ENCODE measurements at places on chromosomes 5 and 9.

- DNase-seq, result no peak
Measured at GRCh38 chr9:124758061-124758460, 13.1 kb downstream of the NR6A1 start.

GRCh38 chr9:120344230-120344629, 235.7 kb downstream of the CDK5RAP2 start:
- no peak for DNase-seq

GRCh38 chr9:127305838-127306226, 41.3 kb downstream of the GARNL3 start:
- no peak for DNase-seq

- DNase-seq, result no peak
Measured at GRCh38 chr5:137595396-137596079, 96.4 kb upstream of the SPOCK1 start.

Data from endothelial cell (in vitro differentiated cells).